ENCODE measurements at places on chromosomes 1 and 21. TPM values are rescaled to one million over a fixed set of nuclear protein-coding genes. Genes with fewer than 3 reads are reported as not detected.

The FCRL1 gene
- total RNA-seq = not detected

The CCT8 gene
- 329 TPM for total RNA-seq

GRCh38 chr1:228172591-228173527 is 7.3 kb downstream of the IBA57 start:
- no peak overlapping the region for H3K27ac ChIP-seq
- no peak for DNase-seq
- no peaks in the 10 kb centered on the region for H3K4me1 ChIP-seq
- H3K36me3 ChIP-seq = no peaks in the 10 kb centered on the region
- H3K27me3 ChIP-seq = no peaks in the 10 kb centered on the region

- H3K27ac ChIP-seq = no peak overlapping the region
- H3K4me3 ChIP-seq = no peak overlapping the region
These were observed 48.8 kb downstream of the TENT5C start for GRCh38 chr1:117654493-117655219.

GRCh38 chr1:155890251-155890650 is 20.9 kb downstream of the RIT1 start:
- no peaks in the 10 kb centered on the region for H3K27me3 ChIP-seq
- H3K4me3 ChIP-seq = no peak overlapping the region
- no peak for DNase-seq
- H3K36me3 ChIP-seq = no peaks in the 10 kb centered on the region
- no peaks in the 10 kb centered on the region for H3K4me1 ChIP-seq

- H3K27ac ChIP-seq = no peak overlapping the region
- H3K36me3 ChIP-seq = peaks cover 6% of the 10 kb centered on the region
- H3K4me3 ChIP-seq = no peak overlapping the region
- DNase-seq = no peak
These were observed 7.2 kb downstream of the CBR1 start for GRCh38 chr21:36076878-36077655.

- H3K4me3 ChIP-seq = no peak overlapping the region
- no peaks in the 10 kb centered on the region for H3K36me3 ChIP-seq
- no peaks in the 10 kb centered on the region for H3K27me3 ChIP-seq
- H3K27ac ChIP-seq = no peak overlapping the region
These were observed 8.4 kb upstream of the CAMTA1 start for GRCh38 chr1:6776895-6777294.
